ENCODE measurements at places on chromosomes 5 and 9. TPM values are rescaled to one million over a fixed set of nuclear protein-coding genes. Genes with fewer than 3 reads are reported as not detected.

ADAMTSL1 gene
- not detected for total RNA-seq

SLC6A19 gene
- not detected for total RNA-seq

ERCC8 gene
- total RNA-seq = 7.0 TPM

ACTBL2 gene
- total RNA-seq = not detected

- DNase-seq = peak; percentile 72
Measured at GRCh38 chr5:65102976-65103711, 334.4 kb downstream of the CWC27 start.

DNA sequence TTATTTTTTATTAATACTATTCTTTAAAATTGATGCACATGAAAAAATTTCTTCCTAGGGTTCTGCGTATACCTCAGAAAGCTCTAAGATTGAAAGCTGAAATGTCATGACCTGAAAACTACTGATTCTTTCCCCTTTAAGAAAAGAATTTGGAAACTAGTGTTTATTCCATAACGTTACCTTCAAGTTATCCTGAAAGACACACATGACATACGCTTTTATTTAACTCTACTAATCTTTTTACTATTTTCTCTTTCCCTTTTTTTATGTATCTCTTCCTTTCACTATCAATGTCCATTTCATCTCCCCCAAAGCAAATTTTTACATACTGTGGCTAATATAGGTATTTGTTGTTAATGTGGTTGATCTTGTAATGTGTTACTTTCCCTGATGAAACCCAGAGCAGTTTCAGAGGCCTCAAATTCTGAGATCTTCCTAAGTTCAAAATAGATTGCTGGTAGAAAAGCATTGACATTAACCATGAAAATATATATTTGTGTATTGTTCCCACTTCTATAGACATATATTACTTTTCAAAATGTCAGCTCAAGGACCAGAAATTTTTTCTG is 7.4 kb downstream of the NIPBL start:
- no peak for DNase-seq

DNA sequence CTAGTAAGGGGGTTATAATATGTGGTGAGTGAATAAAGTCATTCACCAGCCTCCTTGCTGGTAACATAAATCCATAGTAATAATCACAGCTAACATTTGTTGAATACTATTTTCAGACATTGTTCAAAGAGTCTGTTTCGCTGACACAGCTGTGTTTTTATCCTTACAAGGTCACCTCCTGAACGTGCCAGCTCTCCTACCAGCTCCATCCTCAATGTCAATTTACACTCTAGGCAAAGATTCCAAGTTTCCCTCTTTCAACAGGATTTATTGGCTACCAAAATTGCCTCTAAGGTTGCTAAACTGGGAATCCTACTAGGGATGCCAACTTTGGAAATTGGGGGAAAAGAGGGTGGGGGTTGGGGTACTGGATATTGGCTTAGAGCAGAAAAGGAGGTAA is 30.7 kb upstream of the SMC5 start:
- DNase-seq = no peak

- DNase-seq = no peak
Measured at GRCh38 chr9:77839459-77840140, 191.5 kb upstream of the GNA14 start.

Data from activated naive CD4-positive, alpha-beta T cell treated with anti-CD3 and anti-CD28 coated beads, Interleukin-2, amount 50 U/mL, for 72 hours (primary cell).